Tongue (tissue), 3 donors: ENCODE measurements at places on chromosomes 6 and 20.

GRCh38 chr6:5751525-5752390, 255.0 kb downstream of the NRN1 start:
- no peak for DNase-seq

DNA sequence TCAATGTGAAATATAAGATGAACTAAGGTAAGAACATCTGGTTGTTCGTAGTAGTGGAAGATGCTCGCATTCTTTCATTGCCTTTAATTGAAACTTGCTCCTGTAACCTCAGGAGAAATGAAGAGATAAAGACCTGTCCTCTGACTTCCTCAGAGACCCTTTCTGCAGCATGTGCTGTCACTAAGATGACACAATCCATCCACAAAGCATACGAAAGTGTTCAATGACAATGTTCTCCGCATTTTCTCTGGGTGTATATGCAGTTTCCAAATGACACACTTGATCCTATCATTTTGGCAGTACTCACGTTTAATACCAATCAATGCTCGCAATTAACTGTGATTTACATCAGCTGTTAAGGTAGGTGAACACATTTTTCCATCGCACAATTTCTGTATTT, 65.8 kb downstream of the PRL start:
- no peak for DNase-seq

GRCh38 chr6:44470115-44470464, 82.6 kb downstream of the CDC5L start:
- DNase-seq, result peak; percentile 62

GRCh38 chr6:112113918-112114317, 26.5 kb downstream of the FAM229B start:
- DNase-seq, result no peak
